Hematopoietic multipotent progenitor cell treated with erythropoietin and hydrocortisone succinate and interleukin-3 and kit ligand, for 15 days (in vitro differentiated cells): ENCODE measurements at places on chromosomes 1 and 21.

GRCh38 chr1:203796236-203796605 is 798 bp downstream of the ZBED6 start:
- peak; percentile 29 for DNase-seq

- no peak for DNase-seq
Measured at GRCh38 chr21:42956824-42957630, 17.3 kb upstream of the PKNOX1 start.

DNA sequence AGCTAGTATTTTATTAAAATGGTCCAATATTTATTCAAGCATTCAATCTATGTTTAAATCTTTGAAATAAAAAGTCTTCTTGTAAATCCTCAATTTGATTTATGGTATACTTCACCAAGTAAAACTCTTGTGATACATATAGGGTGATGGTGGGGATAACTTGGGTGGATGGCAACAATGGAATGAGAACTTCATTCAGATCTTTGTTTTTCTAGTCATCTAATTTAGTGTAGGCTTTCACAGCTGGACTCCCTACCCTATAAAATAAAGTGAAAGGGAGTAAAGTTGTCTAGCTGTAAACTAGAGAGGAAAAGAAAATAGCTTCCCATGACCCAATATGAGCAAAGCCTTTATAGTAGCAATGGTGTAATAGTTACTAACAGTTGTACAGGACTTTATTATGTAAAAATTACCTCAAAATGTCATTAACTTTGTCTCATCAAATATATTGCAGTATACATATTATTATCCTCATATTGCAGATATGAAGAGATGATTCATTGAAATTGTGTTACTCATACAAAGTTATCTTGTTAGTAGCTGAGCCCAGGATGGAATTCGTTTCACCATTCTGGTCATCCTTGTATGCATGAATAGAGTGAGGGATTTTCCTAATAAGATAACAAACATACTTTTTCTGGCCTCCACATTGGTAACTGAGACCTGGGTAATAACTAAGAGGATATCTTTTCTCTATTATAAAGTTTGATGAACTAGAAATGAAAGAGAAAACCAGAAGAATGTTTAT is 1377.7 kb upstream of the ADGRL4 start:
- no peak for DNase-seq

DNA sequence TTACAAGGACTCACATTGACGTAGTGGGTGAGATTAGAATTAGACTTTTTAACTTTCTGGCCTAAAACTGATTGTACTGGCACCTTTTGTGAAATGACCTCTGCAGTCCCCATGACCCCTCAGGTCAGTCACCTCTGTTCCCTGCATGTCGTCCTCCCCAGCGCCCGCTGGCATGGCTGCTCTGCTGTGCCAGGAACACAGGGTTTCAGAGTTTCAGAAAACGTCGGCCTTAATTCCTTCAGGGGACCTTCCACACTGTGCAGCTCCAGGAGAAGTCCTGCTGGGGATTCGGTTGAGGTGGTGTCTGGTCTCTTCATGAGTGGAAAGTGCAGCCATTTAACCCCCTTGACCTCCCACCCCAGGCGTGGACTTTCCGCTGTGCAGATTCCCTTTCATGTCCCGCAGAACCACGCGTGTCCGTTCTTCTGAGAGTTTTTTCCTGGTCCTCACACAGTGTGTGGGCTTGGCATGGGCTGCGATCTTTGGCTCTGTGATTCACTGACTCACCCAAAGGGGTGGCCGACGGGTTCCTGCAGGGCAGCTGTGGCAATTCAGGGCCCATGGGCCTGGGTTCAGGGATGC is 158.4 kb upstream of the COL6A1 start:
- DNase-seq = no peak

- no peak for DNase-seq
Measured at GRCh38 chr21:18228060-18228739, 16.4 kb upstream of the CHODL start.

- DNase-seq = no peak
Measured at GRCh38 chr1:99264201-99265021, at the start of gene PLPPR4. PLPPR4 (plus strand) TSS chr1:99264492; CDS start chr1:99264594, 102 bp downstream.

GRCh38 chr1:114155706-114156105 is 2.0 kb upstream of the SYT6 start:
- no peak for DNase-seq

- DNase-seq = no peak
Measured at GRCh38 chr1:66003690-66004089, 211.0 kb downstream of the PDE4B start.

DNA sequence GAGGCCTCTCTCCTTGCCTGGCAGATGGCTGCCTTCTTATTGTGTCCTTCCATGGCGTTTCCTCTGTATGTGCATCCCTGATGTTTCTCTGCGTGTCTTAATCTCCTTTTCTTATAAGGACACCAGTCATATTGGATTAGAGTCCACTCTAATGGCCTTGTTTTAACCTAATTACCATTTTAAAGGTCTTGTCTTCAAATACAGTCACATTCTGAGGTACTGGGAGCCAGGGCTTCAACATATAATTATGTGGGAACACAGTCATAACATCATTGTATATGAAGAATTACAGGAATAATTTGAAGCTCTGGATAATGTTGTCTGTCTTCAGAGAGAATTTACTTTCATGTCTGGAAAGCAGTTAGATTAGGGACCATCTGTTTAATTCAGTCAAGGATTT is 56.4 kb upstream of the PTGFR start:
- DNase-seq = no peak

DNA sequence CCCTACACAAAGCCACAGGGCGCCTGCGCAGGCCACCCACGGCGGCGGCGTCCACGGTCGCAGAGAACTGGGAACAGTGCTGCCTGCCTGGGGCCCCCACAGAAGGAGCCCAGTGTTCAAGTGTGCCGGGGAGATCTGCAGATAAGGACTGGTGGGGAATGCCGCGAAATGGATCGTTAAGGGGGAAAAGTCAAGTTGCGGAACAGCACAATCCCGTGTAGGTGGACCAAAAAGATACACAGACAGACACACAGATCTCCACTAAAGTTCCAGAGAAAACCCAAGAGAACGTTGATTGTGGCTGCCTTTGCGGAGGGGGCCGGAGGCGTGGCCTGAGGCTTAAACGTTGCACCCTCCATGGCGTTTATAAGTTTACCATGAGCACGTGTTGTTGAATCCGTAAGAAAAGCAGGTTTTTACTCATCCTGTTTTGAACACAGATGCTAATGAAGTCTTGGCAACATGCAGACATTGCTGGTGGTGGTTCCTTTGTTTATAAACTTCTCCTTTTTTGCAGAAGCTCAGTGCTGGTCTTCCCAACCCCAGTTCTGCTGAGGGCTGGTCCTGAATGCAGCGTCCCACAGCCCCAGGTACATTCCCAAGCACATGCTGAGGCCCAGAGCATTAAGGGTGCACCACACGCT is 4.1 kb downstream of the SPATC1L start:
- no peak for DNase-seq

- DNase-seq = no peak
Measured at GRCh38 chr1:17563494-17564281, 24.2 kb downstream of the ARHGEF10L start.

- no peak for DNase-seq
Measured at GRCh38 chr1:38989979-38990378, 1.1 kb upstream of the AKIRIN1 start.

DNA sequence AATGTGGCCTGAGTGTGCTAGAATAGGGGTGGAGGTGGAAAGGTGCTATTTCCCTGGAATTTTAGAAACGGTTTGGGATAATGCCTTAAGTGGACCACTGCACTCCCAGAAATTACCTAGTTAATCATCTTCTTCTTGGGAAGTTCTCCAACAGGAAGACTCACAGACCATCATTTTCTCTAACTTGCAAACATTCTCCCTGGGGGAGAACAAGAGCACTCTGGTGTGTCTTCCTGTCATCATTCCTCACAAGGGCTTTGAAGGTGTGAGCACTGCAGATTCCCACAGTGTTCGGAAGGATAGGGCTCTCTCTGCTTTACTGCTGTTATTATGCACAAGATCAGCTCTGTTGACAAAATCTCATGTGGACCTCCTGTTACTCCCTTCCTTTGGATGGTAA is 54.9 kb upstream of the TSPAN2 start:
- DNase-seq = no peak

DNA sequence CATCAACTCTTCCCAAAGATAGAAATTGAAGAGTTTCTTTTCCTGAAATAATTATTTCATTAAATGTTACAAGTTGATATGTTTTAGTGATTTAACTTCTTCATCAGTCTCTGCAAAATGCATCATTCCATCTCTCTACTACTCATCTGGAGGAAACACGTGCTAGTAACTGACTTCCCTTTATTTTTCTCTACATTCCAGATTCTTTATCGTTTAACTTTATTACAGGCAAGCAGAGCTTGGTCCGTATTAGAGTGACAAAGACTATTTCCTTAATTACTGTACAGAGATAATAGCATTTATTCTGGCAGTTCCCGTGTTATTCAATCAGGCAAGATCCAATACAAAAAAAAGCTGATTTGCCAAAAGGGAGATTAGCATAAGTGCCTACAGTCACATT is 88.6 kb downstream of the TM2D1 start:
- DNase-seq = no peak

DNA sequence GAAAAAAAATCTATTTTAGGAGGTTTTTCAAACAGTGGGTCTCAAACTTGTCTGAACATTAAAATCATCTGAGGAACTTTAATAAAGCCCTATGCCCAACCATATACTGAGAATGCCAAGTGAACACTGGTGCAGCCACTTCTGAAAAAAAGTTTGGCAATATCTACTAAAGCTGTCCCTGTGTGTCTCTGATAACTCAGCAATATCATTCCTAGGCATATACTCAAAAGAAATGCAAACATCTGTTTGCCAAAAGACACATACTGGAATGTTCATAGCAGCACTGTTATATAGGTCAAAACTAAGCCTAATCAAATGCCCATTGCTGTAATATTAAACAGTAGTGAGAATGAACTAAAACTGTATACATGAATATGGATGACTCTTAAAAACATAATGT is 74.2 kb upstream of the RGS4 start:
- DNase-seq = no peak

GRCh38 chr21:34669149-34669879 is 520 bp downstream of the CLIC6 start:
- no peak for DNase-seq

DNA sequence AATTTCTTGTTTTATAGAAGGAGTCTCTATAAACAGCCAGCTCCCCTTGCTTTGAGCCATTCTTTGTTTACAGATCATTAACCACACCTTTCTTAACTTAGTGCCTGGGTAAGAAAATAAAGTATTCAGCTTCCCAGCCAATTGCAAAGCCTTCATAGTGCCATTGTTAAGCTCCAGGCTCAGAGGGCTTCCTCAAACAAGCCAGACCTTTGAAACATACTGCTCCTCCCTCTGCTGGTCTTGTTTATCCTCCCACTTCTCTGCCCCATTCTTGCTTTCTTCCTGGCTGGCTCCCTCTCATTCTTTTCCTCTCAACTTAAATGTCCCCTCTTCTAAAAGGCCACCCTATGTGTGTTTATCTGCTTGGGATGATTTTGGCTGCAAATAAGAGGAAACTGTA is 319.4 kb upstream of the ST6GALNAC5 start:
- no peak for DNase-seq

DNA sequence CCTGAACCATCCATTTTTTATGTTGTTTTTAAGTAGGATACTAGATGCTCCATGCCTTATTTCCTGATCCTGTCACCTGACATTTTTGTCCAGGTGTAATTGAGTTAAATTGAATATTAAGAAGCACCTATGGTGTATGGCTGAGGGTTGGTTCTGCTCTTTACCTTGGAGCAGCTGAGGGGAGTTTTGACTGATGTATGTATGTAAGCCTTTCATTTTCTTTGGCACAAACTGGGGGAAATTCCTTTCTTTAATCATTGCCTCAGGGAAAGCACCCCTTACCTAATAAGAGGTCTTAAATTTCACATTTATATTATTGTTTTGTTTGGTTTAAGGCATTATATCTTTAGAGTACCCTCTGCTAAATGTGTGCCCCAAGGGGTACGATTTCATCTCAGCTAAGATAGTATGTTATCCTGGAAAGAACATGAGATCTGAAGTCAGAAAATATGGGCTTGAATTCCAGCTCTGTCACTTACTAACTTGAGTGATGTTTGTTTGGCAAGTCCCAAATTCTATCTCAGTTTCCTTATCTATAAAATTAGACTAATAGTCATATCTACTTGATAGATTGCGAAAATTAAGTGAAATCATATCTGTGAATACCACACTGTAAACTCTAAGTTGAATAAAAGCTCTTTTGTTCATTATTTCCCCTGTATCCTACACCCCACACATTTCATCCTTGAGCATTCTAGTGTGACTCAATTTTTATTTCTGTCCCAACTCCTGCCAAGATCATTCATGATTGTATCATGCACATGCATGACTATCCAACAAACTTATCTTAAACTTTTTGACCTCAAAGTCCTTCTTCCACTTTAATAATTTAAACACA is 57.7 kb upstream of the NUF2 start:
- DNase-seq = no peak

DNA sequence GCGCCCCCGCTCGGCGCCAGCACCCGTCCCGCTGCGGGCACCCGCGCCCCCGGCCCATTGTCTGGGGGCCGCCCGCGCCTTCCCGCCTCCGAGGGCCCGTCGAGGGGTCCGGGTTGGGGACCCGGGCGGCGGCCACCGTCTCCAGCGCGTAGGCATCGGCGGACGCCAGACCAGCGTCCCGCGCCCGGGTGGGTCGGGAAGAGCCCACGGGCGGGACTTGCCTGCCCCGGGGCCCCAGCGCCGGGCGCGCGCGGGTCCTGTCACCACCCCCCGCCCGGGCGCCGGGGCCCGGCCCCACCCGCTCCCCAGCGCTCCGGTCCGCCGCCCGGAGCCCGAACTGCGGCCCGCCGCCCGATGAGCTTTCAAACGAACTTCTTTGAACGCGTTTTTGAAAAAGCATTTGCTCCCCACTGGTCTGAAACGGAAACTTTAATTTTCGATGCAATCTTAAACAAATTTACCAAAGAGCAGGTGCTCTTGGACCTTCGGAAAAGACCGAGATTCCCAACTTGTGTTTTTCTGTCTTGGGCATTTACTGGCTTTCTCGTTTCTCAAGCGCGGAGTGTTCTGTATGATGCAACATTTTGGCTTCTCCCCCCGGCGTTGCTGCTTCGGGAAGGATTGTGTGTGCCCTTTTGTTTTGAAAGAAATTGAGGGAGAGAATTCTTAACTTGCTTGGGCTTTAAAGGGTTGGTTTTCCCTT is 615 bp downstream of the CLIC4 start:
- DNase-seq = peak; percentile 63

DNA sequence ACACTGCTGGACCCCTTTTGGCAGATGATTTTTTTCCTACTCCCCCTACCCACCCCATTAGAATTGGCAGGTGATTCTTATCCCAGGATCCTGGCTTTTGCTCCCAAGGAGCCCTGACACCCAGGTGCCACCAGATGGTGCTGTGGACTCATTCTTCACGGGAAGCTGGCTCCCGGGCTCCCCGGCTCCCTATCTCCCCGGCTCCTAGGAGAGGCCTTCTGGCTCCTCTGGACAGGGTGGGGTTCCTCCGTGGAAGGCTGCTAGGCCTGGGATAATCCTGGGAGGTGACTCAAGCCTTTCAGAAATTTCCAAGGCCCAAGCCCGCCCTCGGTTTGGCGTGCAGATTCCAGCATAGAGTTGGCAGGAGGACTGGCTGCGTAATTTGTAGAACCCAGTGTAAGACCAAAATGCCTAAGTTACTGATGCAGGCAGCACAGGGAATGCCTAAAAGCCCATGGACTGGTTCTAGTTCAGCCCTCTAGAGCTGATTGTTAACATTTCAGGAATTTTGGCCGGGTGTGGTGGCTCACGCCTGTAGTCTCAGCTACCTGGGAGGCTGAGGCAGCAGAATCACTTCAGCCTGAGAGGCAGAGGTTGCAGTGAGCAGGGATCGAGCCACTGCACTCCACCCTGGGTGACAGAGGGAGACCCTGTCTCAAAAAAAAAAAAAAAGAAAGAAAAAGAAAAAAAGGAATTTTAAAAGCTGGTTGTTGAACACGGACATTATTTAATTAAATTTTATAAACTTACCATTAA is 6.8 kb upstream of the BSDC1 start:
- DNase-seq = peak; percentile 78

- DNase-seq = no peak
Measured at GRCh38 chr21:44408226-44408625, 47.1 kb upstream of the LRRC3 start.
